ENCODE measurements at places on chromosomes 5 and 9.

- DNase-seq = no peak
These were observed 310.1 kb upstream of the MSX2 start for GRCh38 chr5:174414315-174414710.

GRCh38 chr9:88915916-88916315 lies 75.4 kb upstream of the S1PR3 start:
- no peak for DNase-seq

GRCh38 chr5:78964889-78965288 lies 20.2 kb downstream of the ARSB start:
- DNase-seq = no peak

DNA sequence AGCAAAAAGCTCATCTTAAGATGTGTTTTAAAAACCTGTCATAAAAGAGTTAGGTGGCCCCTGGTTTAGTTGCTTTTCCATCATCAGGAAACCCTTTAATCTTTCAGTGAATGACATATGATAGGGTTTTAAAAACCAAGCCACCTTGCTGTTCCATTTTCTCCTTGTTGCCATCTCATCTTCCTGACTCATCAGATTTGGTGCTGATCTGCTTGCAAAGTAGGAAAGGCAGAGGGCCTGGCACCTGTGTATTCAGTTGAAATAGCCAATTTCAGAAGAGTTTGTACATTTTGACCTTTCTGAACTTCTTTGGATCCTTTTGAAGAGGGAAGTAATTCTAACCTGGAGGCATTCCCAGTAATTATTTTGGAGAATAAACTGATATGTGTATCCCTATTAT lies 272.7 kb downstream of the CD180 start:
- no peak for DNase-seq

- DNase-seq = no peak
These were observed 680.6 kb downstream of the SEMA5A start for GRCh38 chr5:8865266-8865665.

GRCh38 chr5:139745800-139746690 lies 49.6 kb upstream of the PSD2 start:
- peak; percentile 24 for DNase-seq

GRCh38 chr9:39588500-39589137 lies 233.2 kb downstream of the SPATA31A1 start:
- DNase-seq = no peak

GRCh38 chr5:96978812-96979449 lies 43.1 kb downstream of the LNPEP start:
- DNase-seq = no peak

- DNase-seq = no peak
These were observed 510.9 kb upstream of the ZNF608 start for GRCh38 chr5:125257057-125257972.

GRCh38 chr5:52665559-52665958 lies 122.2 kb upstream of the ITGA1 start:
- DNase-seq = no peak

DNA sequence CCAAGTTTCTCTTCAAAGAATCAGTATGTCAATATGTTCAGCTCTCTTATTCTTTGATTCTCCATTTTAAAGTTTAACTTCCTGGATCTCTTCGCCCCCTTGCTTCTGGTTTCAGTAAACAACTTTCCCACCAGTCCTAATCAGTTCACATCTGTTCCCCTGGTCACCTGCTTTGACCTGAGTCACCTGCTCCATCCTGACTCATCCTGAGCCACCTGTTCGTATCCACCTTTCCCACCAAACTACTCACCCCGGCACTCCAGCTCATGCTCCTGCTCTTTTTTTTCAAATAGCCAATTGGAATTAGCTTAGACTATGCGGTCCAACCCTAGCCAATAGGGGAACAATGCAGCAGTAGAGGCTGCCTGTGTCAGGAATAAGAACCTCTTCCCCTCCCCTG lies 23.6 kb upstream of the CSF1R start:
- DNase-seq = no peak

- DNase-seq = no peak
These were observed 43.3 kb downstream of the PUM3 start for GRCh38 chr9:2800394-2801179.

DNA sequence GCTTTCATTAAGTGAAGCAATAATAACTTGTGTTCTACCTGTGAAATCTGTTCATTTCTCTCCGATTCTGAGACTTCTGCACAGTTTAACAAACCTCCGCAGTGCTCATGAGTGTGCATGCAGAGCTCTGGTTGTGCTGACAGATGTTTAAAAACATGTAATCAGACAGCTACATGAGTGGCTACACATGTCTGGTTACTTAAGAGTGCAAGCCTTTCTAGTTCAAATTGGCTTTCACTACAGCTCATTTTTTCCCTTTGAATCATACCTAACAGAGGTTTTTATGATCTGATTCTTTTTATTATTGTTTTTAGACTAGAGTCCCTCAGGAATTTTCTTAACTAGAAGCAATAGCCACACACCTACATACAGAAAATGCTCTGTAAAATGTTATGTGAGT lies 310.2 kb downstream of the ARRDC3 start:
- peak; percentile 23 for DNase-seq

- DNase-seq = no peak
These were observed 18.3 kb downstream of the INVS start for GRCh38 chr9:100117316-100117715.

DNA sequence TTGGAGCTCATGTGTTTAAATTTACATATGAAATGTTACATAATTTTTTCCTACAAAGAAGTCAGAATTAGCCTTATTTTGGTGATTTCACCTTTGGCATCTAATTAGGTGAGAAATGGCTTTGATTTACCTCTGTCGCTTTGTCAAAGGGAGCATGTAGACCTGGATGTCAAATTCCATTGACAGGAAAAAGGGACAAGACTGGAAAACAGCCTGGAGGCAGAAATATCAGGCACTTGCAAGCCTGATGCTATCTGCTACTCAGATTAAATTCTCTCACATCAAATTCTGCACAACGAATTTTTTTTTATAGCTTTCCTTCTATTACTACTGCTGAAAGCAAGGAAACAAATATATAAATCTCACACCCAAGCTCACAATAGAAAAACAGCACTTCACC lies 54.1 kb upstream of the CTNND2 start:
- no peak for DNase-seq

- DNase-seq = no peak
These were observed 1.9 kb downstream of the PJA2 start for GRCh38 chr5:109407913-109408312.

DNA sequence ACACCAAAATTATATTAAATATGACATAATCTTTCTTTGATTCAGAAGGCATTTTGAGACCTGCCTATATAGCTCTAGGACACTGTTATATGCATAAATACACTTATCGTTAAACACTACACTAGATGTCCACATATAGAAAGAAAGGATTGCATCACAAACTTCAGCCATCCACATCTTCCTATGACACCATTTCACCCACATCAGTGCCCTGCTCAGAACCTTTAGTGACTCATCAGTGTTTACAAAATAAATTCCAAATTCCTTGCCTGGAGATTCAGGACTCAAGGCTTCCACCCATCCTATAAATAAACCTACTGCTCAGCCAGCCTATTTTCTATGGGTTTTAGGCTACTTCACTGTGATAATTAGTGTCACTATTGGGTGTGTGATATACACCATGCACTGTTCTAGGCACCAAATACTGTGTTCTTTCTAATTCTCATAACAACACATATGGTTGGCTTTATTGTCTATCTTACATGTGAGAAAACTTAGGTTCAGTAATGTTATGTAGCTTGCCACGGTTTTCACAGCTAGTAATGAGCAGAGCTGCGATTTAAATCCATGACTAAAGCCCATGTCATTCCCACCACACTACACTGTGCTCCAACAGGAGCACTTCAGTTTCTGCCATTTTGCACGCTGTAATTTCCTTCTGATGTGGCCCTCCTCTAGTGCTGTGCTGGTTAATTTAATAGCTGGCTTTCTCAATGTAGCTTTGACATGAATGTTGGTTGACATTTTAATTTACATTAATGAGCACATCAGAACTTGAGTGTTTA lies 103.3 kb downstream of the SREK1 start:
- peak; percentile 65 for DNase-seq

GRCh38 chr5:111649516-111649915 lies 107.5 kb downstream of the NREP start:
- DNase-seq = no peak

GRCh38 chr5:163758283-163758711 lies 252.9 kb downstream of the MAT2B start:
- DNase-seq = no peak

DNA sequence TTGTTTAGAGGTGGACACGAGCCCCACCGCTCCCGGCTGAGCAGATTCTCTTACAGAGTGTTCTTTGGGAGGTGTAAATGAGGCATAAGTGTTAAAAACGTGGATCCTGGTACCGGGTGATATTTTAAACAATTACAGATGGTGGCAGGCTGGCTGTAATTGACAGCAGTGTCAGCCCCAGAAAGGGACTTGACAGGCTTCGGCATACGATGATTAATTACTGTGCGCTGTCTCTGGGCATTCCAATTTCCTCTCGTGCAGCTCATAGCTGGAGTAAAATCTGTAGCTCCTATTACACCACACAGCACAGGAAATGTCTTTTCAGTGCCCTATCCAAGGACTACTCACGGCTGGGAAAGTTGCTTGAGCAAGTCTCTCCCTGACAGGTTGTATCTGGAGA lies 305.4 kb upstream of the IRX2 start:
- DNase-seq = no peak

DNA sequence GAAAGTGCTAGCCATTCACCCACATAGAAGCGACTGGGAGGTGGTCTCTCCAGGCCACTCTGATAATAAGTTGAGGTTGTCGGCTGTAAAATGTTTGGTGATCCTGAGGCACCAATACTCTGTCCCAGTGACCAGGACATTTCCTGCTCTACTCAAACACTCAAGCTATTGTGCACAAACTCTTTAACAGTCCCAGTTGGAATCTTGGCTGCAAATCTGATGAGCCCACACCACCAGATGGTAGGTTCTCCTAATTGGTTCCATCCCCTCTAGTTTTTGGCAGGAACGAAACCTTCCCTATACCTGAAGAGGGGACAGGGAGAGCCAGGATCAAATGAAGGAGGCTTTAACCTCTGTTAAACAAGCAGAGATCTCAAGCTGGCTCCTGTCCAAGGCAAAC lies 14.3 kb downstream of the GRIA1 start:
- no peak for DNase-seq

- DNase-seq = peak; percentile 38
These were observed 31.7 kb upstream of the CDKN2B start for GRCh38 chr9:22040760-22041159.

DNA sequence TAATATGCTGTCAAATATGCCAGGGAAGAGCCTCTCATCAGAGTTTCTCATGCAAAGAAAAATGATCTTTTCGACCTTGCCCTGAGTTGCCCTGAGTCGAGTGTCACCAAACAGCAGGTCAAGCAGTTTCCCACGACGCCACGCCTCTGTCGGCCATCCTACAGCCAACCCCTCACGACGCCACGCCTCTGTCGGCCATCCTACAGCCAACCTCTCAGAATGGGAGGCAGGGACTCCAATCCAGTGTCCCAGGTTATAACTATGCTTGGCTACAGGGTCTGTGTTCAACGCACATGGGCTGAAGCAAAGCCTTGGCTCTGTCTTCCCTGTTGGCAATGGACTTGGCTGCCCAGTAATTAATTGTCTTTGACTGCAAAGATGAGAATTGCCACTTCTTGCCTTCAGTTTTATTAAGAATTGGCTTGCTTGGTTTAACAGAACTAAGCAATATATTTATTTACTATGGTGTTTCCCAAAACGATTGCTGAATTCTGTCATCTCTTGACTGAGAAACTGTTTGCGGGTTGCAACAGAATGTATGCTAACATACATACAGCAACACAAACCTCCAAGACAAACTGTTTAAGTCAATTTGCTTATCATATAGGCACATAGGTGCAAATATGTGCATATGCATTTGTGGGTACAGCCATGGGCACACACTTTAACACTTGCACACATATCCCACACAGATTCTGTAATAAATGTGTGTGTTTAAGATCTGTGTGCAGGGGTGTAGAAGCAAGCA lies 352.9 kb downstream of the GLIS3 start:
- DNase-seq = no peak

GRCh38 chr5:144484124-144484897 lies 313.6 kb downstream of the KCTD16 start:
- peak; percentile 53 for DNase-seq

GRCh38 chr5:180645274-180646204 lies 3.9 kb downstream of the FLT4 start:
- DNase-seq = no peak

DNA sequence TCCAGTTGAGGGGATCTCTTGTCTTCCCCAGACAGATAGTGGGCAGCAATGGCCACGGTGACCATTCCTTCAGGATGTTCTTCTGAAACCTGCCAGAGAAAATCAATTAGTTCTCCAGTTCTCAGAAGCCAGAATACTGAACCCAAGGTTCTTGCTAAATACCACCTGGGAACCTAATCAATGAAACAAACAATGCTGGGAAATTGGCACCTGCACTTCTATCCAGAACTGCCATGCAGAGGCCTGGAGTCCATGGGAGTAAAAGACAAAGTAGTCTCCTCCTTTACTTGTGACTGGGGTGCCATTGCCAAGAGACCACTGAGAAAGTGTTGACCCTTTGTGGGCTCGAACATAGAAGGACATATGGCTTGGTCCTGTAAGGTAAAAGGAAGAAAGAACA lies 45.7 kb downstream of the ERMP1 start:
- no peak for DNase-seq

GRCh38 chr5:125190232-125191087 lies 444.0 kb upstream of the ZNF608 start:
- no peak for DNase-seq

DNA sequence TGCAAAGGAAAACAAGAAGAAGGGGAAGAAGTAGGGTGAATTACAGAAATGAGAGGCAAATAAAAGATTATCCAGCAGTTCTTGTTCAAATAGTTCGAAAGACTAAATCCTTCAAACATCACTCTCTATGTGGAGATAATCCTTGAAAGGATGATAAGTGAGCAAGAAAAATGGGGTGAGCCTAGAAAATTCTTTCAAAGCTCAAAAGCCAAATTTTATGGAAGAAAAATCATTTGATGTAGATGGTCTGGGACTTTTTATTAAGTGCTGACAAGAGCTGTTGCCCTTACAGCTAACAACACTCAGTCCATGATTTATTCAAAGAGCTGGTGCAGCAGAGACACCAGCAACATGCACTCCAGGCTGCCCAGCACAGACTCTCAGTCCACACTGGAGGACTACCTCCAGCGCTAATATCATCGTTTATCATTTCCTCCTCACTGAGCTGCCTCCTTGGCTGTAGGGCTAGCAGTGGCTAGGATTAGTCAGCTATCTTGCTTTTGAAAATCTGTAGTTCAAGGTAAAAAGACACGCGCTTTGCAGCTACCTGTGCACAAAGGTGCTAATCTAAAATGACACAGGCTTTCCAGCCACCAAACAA lies 264.8 kb upstream of the KIF2A start:
- DNase-seq = no peak

Data from AG04449 (cell line).